ENCODE measurements at places on chromosomes 12 and 14. TPM values are rescaled to one million over a fixed set of nuclear protein-coding genes. Genes with fewer than 3 reads are reported as not detected.

DNA sequence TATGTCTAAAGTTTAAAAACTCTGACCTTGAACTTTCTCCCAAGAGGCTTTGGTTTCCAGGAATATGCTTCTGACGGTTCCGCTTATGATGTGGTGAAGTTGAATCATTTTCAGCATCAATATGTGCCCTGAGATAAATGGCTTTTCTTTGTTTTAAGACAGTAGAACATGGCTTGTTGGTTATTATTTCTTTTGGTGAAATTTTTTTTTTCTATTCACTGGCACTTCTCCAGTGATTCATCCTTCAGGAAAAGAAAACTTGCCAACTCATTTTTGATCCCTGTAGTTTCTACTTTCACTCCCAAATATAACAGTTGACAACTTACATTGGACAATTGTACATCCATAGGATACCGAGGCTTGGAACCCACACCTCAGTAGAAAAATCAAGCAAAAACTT lies 1301.2 kb upstream of the FLRT2 start:
- no peak for DNase-seq

DNA sequence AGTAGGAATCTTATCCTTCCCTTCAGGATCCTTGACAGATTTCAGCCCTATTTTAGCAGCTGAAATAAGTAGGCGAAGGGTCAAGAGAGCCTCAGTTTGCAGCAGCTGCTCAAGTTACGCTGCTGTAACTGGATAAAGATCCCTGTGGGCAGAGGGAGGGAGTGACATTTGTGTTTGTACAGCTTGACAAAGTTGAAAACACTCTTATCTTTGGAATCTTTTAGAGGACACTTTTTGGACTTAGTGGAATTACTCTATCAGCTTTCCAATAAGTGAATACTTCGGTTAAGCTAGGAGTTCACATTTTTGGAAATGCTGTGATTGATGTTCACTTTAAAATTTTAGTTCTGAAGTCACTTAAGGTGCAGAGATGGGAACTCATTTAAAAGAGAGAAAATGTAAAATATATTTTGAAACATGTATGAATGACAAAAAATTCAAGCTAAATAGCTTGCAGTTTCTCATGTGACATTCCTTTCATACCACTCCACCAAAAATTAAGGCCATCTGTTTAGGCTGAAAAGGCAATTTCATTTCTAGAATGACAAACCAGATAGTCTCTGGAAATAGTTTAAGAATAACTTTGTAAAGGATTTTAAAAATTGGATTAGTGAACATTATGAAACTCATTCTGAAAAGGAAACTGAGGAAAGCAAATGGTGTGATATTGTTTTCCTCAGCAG lies 55.2 kb downstream of the SLC38A4 start:
- no peak for DNase-seq

DNA sequence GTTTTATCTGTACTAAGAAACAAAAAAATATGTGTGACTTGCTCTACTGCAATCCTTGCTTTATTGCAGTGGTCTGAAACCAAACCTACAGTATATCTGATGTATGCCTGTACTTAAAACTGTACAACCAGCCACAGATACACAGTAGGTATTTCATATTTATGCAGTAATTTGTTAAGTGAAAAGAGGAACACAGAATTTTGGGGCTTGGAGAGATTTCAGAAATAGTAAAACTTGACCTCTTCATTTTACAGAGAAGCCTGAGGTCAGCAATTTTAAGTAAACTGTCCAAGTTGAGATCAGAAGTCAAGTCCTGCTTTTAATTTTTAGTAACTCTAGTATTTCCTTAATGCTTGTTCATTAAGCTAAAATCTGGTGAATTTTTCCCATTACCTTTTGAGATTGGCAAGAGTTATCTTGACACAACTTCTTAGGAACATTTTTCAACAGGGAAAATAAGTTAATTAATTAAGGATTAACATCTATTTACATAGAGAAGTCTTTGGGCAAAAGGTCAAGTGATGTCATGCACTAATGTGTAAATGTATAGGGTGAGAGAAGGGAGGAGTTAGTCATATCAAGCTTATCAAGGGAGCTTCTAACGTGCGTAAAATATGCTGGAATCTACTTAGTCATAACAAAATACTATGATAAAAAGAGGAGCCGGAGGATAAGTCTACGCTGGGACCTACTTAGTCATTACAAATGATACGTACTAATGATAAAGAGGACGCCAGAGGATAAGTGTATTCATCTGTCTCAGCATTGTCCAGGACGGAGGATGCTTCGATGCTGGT lies 66.0 kb upstream of the GTF2A1 start:
- DNase-seq, result no peak

DNA sequence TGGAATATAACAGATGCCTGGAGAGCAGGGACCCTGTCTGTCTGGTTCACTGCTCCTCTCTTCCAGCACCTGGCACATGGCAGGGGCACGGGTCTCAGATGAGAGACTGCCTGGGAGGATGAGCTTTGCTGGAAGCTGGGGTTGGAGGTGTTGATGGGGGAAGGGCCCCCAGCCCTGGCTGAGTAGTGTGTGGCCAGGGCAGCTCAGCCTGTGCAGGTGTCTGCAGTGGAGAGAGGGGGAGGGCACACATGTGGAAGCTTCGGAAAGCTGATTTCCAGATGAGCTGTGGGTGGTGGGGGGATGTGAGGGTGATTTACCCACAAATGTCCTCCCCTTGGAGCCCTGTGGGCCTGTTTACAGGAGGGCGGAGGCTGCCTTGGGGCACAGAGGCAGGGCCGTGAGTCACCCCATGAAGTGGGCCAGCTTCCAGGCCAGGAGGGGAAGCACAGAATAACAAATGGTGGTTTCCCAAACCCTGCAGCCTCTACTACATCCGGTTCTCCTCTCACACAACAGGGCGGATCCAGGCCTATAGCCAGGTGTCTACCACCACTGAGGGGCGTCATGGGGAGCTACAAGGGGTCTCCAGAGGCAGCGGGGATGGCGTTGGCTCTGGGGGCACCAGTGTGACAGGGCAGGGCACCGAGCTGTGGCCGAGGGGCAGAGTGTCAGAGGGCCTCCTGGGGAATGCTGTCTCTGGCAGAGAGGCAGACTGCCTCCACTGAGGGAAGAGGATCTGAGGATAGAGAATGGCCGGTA lies 11.0 kb downstream of the KRT7 start:
- peak; percentile 78 for DNase-seq

DNA sequence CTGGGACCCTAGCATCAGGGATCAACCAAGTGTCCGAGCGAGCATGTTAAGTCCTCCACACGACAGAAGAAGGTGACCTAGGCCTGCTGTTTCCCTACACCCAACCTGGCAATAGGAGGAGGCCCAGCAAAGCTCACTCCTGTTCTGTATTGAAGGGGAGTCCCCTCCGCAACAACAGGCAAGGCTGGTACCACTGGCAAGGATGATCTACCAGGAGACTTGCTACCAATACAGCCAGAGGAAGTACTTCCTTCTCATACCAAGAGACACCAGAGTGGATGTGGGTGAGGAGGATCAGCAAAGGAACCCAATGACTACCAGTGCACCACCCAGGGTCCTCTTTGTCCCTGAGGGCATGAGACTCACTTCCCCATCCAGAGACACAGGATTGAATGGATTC lies 4.9 kb downstream of the KLRC1 start:
- no peak for DNase-seq

DNA sequence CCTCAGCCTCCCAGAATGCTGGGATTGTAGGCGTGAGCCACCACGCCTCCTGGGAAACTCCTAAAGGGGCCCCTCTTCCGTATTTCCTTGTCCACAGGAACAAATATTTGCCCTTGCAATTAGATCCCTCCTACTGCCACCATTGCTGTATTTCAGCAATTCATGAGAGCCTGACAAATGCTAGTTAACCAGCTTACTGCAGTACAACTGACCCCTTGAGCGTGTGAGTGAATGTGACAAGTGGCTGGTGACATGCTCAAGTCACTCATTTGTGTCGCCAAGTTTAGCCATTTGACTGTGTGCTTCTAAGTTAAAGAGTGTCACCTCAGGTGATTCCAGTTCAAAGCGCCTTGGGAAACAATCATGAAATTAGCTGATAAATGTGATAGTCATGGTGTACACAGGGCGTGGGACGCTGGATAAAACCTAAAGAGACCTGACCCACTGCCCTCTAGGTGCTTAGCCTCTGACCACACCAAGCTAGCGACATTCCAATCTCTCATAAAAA lies 56.1 kb upstream of the MAP1LC3B2 start:
- no peak for DNase-seq

DNA sequence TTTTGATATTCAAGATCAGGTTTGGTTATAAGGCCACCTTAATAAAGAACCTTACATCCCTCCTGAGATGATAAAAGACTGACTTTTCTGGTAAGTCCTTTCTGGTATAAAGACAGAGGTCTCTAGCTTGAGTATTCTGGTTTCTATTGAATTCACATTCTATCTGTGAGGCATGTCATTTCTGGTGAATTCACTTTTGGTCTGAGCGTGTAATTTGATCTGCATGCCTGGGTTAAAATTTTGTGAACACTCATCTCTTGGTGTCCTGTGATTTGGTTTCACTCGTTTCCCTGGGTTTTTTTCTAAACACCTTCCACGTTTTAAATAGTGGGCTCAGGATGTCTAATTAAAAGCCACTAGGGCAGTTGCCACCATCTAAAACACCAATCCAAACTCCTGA lies 12.2 kb downstream of the EIF5 start:
- no peak for DNase-seq

DNA sequence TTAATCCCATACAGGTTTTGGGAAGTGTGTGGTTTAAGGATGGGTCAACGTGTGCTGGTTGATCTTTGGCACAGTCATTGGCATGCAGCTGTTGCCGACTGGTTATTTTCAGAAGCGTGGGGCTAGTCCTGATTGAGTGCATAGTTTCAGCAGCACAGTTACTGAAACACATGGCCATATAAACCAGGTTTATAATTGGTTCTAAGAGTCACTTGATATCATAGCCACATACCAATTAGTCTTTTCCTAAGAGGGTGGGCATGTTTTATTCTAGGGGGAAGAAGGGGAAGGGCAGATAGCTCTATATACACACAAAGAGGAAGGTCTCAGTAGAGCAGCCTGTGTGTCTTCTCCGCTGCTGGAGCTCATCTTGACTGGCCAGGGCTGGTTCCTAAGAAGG lies 11.0 kb upstream of the RPS6KL1 start:
- peak; percentile 3 for DNase-seq

- DNase-seq, result no peak
Observed at GRCh38 chr12:106000382-106001104, 138.2 kb downstream of the NUAK1 start.

- DNase-seq, result no peak
Observed at GRCh38 chr12:106192659-106193393, 54.1 kb upstream of the NUAK1 start.

GRCh38 chr14:75453817-75454434 lies 26.1 kb downstream of the JDP2 start:
- no peak for DNase-seq

DNA sequence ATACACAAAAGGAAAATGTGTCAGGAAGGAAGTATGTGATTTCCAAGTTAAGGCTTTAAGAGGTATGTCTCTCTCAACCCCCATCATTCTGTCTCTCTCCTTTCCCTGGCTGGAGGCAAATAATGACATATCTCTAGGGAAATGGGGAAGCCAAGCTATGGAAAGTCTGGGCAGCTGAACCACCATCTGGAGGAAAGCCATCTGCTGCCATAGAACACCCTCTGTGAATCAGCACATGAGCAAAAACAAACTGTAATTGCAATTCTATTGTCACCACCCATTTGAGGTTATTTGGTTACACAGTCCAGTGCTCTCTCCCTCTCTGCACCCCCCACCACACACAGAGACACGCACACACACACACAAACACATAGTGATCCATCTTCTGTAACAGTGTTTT lies 766.2 kb downstream of the FLRT2 start:
- DNase-seq, result no peak

DNA sequence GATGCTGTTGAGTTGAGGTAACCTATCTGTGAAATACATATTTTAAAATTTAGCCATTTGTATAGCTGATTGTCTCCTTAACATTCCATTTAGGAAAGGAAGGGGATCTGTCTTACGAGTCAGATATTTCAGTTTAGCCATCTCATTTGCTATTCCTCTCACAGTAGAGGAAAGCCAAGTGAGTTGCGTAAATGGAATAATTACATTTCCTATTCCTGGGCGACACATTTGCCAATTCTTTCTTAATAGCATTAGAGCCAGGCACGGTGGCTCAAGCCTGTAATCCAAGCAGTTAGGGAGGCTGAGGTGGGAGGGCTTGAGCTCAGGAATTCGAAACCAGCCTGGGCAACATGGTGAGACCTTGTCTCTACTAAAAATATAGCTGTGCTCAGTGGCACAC lies 116.3 kb downstream of the TMX1 start:
- no peak for DNase-seq

DNA sequence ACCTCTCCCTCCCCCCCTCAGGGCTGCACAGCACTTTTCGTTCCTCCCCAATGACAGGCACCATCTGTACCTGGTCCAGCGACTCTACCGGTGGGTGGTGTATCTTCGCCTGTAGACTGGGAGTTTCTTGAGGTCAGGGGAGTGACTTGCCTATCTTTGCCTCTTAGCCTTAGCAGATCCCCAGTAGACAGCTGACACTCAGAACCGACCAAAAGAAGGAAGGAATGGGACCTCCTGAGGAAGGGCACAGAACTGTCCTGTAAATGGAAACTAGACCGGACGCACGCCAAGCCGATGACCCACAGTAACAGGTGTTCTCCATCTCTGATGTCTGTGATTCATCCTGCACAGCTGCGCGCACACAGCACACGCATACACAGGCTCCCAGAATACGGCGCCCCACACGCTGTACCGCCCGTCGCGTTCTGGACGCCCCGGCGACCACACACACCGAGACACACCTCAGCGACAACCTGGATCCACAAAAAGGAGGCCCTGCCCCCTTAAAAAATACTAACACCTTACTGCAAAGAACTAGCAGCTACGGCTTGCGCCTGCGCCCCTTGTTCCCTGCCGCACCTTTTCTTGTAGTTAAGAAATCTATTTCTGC lies 673 bp upstream of the TTC9 start:
- peak; percentile 37 for DNase-seq

DNA sequence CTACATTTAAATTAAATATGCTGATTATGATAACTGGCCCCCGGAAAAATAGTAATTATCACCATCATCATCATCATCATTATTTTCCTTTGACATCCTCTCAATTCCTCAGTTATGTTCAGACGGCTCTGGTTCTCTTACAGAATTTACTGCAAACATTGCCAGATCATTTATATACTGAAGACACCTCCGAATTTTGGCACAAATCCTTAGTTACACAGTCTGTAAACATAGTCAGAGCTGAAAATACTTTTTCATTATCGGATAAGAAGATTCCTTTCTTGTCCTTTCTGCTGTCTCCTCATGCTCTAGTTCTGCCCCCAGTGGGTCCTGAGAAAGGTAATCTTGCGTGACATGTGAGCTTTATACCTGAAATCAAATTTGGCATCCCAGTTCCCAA lies 40.3 kb upstream of the CCDC60 start:
- DNase-seq, result no peak

GRCh38 chr12:24212496-24212895 lies 263.0 kb upstream of the SOX5 start:
- no peak for DNase-seq

The SAMD15 gene
- not detected for total RNA-seq

The PZP gene
- total RNA-seq, result 5.8 TPM

The AICDA gene
- not detected for total RNA-seq

The C12orf76 gene
- 10.1 TPM for total RNA-seq

The KLRC2 gene
- total RNA-seq, result 0.31 TPM

The EPYC gene
- total RNA-seq, result not detected

The PPP1R36 gene
- total RNA-seq, result not detected

The GALC gene
- 9.5 TPM for total RNA-seq

The GPR65 gene
- 1.3 TPM for total RNA-seq

The GPR162 gene
- total RNA-seq, result 3.1 TPM

Data from right lobe of liver (tissue), 6 donors.